ENCODE measurements at places on chromosomes 12 and 14. TPM values are rescaled to one million over a fixed set of nuclear protein-coding genes. Genes with fewer than 3 reads are reported as not detected.

Gene CCDC196
- not detected for total RNA-seq

Gene SERPINA12
- not detected for total RNA-seq

Gene OR6C3
- total RNA-seq: not detected

Gene USP44
- total RNA-seq: 2.1 TPM

Gene AVPR1A
- total RNA-seq: 0.29 TPM

DNA sequence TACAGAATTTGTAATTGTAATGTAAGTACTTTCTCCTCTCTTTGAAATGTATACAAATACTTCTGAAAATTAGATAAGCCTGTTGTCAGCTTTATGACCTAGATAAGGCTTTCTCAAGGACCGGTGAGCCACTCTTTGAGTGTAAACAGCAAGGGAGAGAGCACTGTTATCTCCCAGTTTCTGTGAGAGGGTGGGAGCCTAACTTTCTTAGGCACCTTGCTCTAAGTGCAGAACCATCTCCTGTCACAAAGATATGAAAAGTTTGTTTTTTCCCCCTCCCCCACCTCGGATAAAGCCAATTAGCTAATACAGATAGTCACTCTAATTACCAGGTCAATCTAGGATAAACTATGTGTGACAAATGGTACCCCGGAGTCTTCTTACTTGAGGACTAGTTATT, 35.8 kb downstream of the CAPS2 start:
- DNase-seq: no peak

DNA sequence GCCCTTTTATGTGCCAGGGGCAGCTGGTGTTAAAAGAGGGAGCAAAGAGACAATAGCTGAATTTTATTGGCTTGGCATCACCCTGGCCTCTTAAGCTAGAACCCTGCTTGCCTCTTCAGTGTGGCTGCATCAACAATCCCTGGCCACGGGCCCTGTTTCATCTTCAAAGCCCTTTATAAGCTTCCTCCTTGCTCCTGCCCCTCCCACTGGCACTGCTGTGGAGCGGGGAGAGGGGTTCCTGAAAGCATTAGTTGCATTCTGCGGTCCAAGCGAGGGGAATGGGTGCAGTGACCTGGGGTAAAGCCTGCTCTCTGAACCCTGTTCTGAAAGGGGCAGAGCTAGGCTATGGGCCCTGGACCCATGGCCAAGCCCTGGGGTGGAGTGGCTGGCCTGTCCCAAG, 220 bp upstream of the KRT83 start:
- DNase-seq: no peak

DNA sequence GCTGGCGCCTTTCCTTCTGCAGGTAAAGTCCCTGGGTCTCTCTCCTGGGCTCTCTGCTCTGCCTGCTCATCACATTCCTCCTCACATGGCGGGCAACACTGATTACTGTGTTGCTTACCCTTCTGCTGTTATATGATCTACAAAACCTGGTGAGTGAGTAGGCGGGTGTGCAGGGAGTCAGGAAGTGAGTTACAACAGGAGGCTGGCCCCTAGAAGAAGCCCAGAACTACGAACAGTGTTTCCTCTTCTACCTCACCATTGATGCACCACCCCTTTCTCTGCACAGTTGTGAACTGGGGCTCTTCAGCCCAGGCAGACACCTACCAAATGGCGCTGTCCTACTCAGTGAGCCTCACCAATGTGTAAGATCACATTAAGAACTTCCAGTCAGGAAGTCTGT, 4.9 kb upstream of the KLHL33 start:
- no peak for DNase-seq

DNA sequence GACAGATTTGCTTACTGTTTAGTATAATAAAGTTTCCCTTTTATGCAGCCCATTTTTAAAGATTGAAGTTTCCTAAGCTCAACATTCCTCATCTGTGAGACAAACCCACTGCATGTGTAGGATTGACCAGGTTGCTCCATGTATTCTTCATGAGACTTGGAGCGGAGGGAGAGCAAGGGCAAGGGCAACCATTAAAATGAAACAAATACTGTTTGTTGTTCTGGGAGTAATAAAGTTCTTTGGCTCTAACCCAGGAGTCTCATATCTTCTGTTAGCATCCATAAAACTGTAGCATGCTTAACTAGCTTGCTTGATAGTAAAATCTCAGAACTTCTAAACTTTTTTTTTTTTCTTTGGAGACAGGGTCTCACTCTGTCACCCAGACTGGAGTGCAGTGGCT, 74.2 kb downstream of the NTS start:
- no peak for DNase-seq

GRCh38 chr12:64991121-64991611, 129.9 kb downstream of the WIF1 start:
- DNase-seq: no peak

GRCh38 chr12:25200703-25201102, 5.7 kb downstream of the ETFRF1 start:
- DNase-seq: no peak

DNA sequence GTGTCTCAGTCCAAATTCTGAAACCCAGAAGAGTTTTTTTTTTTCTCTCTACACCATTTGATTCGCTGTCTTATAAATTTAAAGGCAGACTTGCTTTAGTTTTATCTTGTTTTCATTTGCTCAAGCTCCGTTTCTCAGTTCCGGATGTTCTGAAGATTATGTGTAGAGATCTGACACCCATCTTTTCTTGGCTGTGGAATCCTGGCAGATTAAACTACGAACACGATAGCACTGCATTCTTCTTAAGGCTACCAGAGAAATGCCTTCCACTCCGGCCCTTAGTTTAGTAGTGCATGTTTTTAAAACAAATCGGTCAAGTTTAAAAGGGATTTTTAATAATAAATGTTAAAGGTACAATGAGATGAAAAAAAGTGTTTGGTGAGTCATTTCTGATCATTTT, 106.4 kb downstream of the LMO3 start:
- DNase-seq: no peak

DNA sequence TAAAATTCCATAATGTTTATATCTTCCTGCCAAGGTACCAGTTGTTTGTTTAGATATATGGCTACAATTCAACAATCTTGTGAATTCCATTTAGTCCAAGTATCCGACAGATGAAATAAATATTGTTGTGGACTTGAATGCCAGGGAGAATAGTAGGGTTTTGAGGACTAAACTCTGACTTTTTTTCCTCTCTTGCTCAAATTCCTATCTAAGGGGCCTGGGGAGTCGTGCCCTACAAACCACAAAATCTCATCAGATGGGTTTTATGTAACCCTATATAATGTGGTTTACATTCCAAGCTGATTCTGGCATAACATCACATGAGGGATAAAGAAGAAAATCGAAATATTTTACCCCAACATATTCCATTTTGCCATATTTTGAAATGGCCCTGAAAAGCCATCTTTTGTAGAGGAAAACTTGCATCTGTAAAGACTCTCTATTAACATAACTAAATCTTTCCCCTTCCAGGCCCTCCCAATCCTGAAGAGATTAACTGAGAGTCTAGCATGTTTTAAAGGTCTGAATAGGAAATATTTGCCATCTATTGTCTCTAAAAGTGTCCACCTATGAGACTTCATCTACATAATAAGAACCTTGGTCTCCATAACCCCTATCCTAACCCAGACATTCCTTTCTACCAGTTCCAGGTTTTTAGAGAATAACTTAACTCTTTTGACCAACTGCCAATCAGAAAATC, 184.7 kb upstream of the KITLG start:
- DNase-seq: no peak

- DNase-seq: no peak
Measured at GRCh38 chr14:98270201-98270600, 1001.8 kb downstream of the BCL11B start.

GRCh38 chr14:70801836-70802235, 7.5 kb downstream of the MAP3K9 start:
- DNase-seq: no peak

- no peak for DNase-seq
Measured at GRCh38 chr14:103002578-103003350, 54.6 kb downstream of the CDC42BPB start.

DNA sequence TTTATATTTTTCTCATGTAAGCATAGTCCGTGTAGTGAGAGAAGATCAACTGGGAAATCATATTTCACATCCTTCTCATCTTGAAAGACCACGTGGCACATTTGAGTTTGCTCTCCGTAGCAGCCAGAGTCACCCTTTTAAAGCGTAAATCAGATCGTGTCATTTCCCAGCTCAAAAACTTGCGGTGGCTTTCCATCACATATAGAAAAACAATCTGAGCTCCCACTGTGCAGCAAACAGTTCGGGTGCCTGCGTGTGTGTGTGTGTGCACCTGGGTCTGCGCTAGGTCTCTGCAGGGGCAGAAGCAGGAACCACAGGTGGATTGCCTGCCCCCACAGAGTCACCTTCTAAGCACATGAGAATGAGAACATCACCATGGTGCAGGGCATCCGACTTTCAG, 338.2 kb downstream of the TRHDE start:
- DNase-seq: no peak

- no peak for DNase-seq
Measured at GRCh38 chr12:24681570-24681969, 267.3 kb downstream of the BCAT1 start.

GRCh38 chr12:55935738-55936151, 4.8 kb downstream of the DGKA start:
- no peak for DNase-seq

DNA sequence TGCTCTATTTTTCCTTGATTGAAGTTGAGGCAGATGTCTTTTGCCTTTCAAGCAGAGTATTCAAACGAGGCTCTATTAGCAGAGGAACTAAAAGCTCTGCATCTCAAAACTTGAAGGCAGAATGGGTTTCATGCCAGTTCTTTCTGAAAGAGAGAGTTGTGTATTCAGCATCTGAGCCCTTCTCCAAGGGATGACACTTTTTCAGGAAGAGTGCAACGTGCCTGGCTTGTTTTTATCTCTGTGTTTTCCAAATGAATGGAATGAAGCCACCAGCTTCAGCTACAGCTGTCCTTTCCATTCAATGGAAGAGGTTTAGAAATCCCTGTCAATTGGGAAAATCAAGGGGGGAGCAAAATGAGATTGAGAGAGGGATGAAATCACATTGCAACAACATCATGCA, 14.6 kb downstream of the BEST3 start:
- no peak for DNase-seq

DNA sequence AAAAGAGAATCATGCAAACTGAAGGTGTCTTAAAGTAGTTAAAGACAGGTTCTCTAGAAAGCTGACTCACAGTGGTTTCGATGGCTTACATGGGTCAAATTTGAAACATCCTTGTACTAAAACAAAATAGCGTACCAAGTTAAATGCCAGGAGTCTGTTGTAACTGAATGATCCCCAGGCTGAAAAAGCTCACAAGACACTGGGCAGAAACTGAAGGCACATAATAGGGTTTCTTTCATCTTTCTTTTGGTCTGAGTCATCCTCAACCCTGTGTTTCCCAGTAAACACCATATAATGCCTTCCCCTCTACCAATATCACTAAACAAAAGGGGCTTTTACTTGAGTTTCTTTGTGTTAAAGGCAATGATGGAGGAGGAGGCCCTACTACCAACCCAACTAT, 12.8 kb downstream of the ZFYVE1 start:
- no peak for DNase-seq

- no peak for DNase-seq
Measured at GRCh38 chr14:51821822-51822221, 38.6 kb upstream of the GNG2 start.

GRCh38 chr14:94102768-94103482, 7.6 kb upstream of the IFI27 start:
- no peak for DNase-seq

DNA sequence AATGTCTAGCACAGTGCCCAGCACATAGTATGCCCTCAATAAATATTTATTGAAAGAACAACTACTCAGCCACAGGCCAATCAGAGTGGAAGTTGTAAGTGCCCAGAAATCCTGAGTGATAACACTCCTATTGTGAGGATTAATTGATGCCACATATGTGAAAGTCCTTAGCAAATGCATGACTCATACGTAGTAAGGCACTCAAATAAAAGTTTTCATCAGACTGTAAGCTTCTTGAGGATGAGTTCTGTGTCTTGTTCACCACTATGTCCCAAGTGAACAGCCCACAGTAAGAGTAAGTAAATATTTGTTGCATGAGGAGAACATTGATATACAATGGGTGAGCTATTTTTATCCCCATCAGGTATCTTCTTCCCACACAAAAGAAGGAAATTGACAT, 24.7 kb upstream of the ANO6 start:
- DNase-seq: no peak

DNA sequence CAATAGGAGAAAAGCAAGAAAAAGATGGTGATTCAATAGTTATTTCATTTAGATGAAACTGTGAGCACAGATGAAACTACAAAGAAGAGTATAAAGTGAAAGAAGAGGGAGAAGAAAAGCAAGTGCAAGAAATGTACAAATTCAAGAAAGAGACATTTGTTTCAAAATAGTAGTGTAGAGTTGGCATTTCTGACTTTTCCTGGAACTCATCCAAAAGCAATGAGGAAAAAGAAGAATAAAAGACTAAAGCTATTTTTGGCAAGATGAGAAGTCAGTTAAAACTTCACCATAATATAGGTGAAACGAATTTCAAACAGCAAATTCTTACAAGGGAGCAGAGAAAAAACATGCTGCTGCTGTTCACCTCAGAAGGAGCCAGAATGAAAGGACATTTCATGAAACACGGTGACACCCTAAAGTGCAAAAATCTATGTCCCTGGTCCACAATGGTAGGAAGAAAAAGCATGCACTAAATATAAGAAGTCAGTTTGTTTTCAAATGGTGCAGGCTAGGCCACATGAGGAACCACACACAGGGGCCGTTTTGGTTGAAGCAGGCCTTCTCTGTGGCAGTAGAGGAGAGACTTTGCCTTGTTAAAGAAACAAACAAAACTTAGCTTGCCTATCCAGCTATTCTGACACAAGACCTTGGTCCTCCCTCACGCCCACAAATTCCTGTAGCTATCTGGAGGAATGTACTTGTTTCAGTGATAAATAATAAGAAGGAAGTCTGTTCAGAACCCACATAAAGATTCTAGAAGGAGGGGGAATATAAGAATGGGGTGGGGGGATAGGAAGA, 11.1 kb upstream of the CMAS start:
- no peak for DNase-seq

DNA sequence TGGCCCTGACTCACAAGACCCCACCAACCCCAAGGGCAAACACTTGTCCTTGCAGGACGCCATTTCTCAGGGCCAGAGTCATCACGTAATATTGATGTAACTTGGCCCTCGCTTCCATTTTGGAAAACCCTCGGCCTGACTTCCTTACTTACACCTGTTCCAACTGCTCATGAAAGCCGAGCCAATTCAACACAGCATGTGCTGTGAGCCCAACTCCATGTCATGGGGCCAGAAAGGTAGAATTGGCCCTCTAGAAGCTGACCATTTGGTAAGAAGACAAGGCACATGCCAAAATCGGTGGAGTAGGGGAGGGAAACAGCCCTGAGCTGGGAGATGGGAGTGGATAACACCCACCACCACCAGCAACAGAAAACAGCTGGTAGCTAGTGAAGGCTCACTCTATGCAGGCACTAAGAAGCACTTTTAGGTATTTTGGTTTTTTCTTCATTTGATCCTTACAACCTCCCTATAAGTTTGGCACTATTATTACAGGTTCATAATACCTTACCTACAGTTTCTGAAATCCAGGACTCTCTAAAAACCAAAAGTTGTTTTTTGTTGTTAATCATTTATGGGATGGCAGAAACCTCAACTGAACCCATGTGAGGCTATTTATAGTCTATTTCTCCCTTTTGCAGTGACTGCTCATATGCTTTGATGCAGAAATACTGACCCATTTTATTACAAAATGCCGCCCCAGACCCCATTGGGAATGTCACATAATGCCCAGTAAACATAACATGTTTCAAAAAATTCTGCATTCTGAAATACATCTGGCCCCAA, 6.5 kb downstream of the TTC7B start:
- DNase-seq: no peak

GRCh38 chr14:49893309-49894213, 679 bp downstream of the ARF6 start:
- no peak for DNase-seq
